ENCODE measurements at places on chromosomes 1 and 21.

DNA sequence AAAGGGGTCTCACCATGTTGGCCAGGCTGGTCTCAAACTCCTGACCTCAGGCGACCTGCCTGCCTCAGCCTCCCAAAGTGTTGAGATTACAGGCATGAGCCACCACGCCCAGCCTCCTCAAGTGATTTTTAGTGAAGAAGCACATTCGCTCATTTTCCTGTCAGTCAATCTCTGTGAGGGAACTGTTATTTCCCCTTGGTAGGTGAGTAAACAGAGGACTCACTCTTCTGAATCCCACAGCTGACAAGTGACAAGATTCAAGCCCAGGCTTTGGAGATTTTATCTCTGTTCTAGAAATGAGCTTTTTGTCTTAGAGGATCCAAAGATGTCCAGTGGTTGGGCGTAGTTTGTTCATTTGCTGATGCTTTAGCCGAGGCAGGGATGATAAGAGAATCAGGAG lies 43.9 kb upstream of the TACSTD2 start:
- DNase-seq, result no peak

DNA sequence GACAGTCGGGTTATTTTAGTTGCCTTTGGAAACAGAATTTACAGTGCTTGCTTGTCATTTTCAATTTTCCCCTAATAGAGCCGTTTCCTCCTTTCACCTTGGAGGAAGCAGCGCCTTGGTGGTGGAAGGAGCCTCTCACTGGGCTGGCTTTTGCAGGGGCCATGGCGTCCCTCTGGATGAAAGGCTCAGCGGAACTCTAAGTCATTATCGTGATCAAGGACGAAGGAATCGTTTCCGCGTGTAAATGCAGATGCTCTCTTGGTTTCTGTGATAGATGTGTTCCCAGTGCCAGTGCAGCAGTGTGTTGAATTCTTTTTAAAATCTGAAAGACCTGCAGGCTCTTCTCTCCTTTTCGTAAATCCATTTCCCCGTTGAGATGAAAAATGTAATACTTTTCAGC lies 126.2 kb upstream of the LMO4 start:
- no peak for DNase-seq

DNA sequence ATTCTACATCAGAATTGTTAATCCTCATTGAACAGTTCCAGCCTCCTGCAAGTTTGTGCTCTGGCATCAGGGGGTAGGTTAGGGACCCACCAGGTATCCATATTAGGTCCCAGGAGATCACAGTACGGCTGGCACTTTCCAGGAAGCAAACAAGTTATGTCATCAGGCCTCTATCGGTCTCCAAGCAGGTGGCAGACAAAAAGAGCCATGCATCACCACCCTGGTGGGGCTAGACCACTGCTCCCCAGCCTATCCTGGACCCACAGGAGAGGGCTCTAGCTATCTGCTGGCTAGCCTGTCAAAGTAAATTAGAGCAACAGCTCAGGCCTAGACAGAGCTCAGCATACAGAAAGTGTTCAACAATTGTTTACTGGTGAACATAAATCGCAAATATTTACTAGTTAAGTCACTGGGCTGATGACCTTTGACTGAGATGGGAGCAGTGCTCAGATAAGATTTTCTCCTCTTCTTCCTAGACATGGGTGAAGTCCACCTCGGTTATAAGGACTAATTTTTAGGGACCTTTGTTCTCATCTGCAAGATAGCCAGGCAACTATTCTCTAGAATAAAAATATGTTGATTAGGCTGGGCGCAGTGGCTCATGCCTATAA lies 6.4 kb downstream of the NUAK2 start:
- DNase-seq, result no peak

DNA sequence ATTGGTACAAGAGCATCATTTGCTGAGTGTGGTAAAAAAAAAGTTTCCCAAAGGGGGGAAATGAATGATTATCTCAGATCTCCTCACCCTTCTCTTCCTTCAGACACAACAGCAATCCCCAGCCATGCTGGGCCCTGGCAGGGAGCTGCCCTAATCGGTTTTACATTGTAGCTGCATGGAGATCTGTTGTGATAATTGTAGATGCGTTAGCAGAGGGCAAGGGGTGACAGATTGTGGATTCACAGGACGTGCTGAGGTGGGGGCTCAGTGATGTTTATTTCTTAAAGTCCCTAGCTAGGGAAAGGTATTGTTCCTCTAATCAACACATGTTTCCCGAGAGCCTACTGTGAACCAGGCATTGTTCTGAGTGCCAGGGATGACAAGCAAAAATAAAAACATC lies 304.1 kb downstream of the PBX1 start:
- no peak for DNase-seq

GRCh38 chr1:59100708-59101374 lies 196.1 kb upstream of the FGGY start:
- DNase-seq, result no peak

DNA sequence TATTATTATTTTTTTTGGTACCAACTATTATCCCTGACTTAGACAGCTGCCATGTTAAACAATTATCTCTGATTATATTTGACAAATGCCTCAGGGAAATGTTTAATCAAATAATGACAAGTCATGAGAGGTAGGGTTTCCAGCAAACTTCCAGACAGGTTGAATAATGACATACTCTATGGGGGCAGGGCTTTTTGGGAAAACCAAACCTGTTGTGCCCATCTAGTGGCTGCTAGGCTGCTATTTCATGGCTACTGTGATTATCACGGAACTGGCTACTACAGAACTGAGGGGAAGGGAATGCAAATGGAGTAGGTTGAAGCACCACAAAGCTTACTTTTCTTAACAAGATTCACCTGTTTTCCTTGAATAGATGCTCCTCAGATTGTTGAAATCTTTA lies 77.6 kb downstream of the DUSP10 start:
- DNase-seq, result no peak

GRCh38 chr1:219041818-219042217 lies 131.9 kb upstream of the LYPLAL1 start:
- DNase-seq, result no peak

GRCh38 chr1:108862698-108863477 lies 6.0 kb upstream of the AKNAD1 start:
- DNase-seq, result no peak

- no peak for DNase-seq
These were observed 57.5 kb upstream of the PAX7 start for GRCh38 chr1:18573170-18573569.

- peak; percentile 30 for DNase-seq
These were observed 23.9 kb upstream of the FAAH start for GRCh38 chr1:46370214-46370633.

GRCh38 chr1:68197891-68198290 lies 34.4 kb downstream of the WLS start:
- DNase-seq, result peak; percentile 80

- DNase-seq, result no peak
These were observed 60.3 kb downstream of the RHOU start for GRCh38 chr1:228795596-228795995.

DNA sequence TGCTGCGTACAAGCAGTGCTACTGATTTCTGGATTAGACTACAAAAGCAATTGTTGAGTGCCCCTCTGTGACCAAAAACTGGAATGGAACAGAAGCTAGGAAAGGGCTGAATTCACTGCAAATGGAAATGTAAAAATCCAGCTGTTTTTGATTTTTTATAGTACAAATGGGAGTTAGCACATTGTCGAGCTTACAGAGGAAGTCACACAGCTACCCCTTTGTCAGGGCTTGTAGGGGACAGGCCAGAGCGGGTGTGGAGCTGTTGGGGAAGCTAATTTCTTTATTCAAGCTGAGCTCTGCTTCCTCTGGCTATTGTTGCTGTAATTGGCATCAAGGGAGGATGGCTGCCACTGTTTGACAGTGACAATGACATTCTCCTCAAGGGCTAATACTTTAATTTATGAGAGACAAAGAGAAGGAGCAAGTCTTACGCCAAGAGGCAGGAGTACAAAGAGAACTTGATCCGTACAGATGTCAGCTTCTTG lies 96.1 kb downstream of the SLC35F3 start:
- DNase-seq, result no peak

GRCh38 chr1:59543211-59543668 lies 246.3 kb downstream of the FGGY start:
- DNase-seq, result no peak

DNA sequence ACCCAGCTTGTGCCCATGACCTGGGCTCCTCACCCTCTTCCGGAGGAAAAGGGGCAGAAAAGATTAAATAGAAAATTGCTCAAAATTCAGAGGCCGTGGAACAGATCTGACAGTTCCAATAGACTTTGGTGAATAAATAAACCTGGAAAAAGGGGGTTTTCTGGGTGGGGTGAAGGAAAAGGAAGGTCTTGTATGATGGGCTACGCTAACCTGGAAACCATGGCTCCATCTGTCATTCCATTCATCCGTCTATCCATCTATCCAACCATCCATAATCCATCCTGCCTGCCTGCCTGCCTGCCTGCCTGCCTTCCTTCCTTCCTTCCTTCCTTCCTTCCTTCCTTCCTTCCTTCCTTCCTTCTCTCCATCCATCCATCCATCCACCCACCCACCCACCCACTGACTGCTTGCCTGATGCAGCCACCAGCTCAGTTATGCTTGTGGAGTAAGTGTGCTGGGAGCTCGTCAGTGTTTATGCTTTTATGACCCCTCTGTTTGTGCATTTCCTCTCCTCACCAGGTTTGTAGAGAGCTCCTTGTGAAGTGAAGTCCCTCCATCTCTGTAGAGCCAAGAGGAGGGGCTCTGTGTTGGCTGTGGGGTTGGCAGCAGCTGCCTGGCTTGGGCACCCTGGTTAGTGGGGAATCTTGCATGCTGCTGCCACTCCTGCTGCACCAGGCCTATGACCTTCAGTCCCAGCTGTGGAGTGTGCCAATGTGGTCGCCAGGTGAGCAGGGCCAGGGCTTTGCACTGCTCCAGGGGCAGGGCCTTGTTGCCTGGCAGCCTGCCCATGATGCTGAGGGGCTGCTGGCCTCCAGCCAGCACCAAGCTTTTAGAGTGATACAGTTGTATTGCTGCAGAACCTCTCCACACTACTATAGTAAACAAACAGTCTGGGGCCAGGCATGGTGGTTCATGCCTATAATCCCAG lies 16.0 kb upstream of the POU3F1 start:
- no peak for DNase-seq

DNA sequence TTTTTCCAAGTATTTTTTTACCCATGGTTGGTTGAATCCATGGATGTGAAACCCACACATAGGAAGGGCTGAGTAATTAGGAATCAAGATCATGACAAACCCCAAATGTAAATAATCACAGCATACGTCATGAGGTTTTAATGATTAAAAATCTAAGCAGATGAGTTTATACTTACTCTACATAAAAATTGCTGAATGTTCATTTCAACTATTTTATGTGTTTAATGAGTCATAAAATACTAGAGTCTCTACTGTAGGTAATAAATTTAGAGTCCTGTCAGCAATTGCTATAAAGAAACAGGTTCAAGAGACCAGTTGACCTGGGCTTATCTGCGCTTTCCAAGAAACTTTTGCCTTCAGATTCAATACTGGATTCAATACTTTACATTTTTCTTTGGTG lies 18.2 kb downstream of the CTH start:
- no peak for DNase-seq

DNA sequence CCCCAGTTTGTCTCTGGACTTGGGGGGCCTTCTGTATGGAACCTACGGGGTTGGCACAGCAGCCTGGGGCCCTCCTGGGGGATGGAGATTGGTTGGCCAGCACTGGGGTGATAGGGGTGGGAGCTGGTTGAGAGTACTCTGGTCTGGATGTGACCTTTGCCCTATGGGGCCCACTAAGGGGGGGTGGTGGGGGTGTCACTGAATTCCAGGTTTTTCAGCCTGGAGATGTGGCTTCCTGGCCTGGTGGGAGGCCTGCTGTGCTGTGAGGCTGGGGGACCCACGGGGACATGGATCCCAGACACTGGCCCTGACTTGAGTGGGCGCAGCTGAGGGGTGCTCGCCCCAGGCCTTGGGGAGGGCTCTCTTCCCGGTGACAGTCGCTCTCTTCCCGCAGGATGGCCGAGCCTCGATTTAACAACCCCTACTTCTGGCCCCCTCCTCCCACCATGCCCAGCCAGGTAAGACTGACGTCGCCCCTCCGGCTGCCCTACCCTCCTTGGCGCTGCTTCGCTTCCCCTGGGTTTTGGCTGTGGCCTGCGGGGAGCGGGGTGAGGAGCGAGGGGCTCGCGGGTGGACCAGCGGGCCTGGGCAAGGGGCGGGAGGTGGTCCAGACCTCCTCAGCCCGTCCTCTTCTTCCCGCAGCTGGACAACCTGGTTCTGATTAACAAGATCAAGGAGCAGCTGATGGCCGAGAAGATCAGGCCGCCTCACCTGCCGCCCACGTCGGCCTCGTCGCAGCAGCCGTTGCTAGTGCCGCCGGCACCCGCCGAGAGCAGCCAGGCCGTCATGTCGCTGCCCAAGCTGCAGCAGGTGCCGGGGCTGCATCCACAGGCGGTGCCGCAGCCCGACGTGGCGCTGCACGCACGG lies 19.6 kb downstream of the ZNF362 start:
- DNase-seq, result no peak

GRCh38 chr1:91900562-91900961 lies 14.6 kb upstream of the TGFBR3 start:
- peak; percentile 82 for DNase-seq

GRCh38 chr1:243831463-243831862 lies 18.6 kb downstream of the AKT3 start:
- DNase-seq, result no peak

- DNase-seq, result no peak
These were observed 221.3 kb upstream of the DMRTA2 start for GRCh38 chr1:50644447-50645105.

- no peak for DNase-seq
These were observed 71.2 kb downstream of the TTLL7 start for GRCh38 chr1:83927701-83928100.

- DNase-seq, result no peak
These were observed 7.8 kb downstream of the IRF6 start for GRCh38 chr1:209797978-209798639.

DNA sequence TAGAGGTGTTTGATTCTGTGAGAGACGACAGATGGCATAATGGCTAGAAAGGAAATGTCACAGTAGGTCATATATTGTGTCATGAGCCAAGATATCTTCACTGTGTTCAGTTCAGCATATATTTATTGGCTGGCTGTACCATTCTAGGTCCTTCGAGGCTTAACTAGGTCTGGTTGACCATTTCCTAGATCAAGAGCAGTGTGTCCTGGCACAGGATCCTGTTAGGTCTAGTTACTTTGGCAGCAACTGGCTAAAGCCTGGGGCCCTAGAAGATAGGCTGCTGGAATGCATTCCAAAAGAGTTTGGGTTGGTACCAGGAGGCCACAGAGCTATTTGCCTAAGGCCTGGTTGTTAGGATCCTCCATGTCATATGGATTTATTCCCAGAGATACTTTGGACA lies 20.9 kb downstream of the ZBTB40 start:
- no peak for DNase-seq
